ENCODE measurements at places on chromosomes 7 and 10. TPM values are rescaled to one million over a fixed set of nuclear protein-coding genes. Genes with fewer than 3 reads are reported as not detected.

DNA sequence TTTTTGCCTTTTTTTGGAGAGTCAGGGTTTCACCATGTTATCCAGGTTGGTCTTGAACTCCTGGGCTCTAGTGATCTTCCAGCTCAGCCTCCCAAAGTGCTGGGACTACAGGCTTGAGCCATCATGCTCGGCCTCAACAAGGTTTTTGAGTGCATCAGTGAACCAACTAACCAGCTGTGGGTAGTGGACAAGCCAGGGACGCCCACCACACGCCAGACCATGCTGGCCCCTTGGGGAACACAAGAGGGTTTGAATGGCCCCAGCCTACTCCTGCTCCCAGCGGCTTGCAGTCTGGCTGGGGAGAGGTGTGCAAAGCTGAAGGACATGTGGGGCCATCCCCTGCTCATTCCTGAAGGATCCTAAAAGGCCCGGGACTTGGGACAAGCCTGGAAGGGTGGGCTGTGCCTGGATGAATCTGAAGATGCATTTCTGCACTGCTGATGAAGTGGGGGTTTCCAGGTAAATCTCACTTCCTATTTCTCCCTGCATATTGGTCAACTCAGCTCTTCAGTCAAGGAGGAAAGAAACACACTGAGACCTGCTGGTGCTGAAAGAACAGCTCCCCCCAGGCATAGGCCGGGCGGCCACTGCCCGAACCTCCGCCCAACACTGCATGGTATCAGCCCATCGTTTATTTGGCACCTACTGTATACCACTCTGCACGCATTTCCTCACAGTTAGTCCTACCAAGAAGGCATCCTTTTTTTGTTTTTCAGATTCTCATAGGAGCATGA lies 6.9 kb downstream of the MMD2 start:
- DNase-seq, result no peak

DNA sequence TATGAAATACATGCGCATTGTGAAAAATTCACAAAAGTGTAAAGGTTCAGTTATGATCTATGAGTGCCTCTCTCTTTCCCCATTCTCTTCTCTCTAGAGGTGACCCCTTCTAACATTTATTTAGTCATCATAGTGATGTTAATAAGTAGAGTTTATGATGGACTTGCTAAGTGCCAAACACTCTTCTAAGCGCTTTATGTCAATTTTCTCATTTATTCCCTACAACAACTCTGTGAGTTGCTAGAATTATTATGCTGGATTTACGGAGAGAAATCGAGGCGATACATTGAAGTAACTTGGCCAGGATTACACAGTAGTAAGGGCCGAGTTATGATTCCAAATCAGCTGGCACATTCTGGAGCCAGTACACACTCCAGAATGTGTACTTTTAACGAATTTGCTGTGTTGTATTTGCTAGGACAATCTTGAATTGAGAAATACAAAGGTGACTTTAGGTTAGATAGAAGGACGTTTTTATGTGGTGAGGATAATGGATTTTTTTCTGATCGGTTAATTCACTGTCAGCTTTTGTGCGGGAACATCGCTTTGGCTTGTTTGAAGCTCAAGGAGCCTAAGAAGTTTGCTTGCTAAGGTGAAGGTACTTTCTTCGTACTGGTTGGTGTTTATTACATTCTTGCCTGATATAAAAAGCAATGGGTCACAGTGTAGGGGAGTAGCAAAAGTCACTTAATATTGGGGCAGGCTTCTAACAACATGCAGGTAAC lies 1.4 kb downstream of the ATRNL1 start:
- no peak for DNase-seq

DNA sequence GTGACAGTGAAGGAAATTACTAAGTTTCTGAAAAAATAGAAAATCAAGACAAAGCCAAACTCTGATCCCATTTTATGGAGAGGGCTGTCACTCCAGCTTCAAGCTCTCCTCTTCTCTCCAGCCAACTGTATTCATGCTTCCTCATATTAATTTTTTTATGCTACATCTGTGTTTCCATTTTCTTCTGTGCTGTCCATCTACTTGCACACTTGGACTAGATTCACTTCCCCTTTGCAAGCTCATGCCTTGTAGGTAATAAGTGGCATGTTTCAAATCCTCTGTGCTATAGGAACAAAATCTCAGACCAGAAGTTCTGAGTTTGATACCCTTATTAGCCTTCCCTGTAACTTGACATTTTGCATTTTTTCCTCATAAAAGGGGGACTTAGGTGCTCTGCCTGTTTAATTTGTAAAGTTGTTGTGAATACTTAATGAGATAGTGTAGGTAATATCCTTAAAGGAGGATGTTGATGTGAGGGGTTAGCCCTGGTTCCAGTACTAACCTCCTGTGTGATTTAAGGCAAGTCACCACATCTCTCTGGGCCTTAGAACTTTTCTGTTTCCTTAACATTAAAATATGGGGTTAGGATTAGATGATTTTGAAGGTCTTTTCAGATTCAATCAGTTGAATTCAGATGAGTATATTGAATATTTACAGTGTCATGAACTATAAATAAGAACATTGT lies 358.8 kb downstream of the BBS9 start:
- DNase-seq, result no peak

- no peak for DNase-seq
These were observed 61.7 kb upstream of the PPP2R2D start for GRCh38 chr10:131838966-131839742.

GRCh38 chr7:77649716-77650349 lies 46.4 kb upstream of the RSBN1L start:
- no peak for DNase-seq

- DNase-seq, result no peak
These were observed 101.2 kb upstream of the PALS2 start for GRCh38 chr7:24472093-24472492.

- peak; percentile 31 for DNase-seq
These were observed at the start of gene CRHR2 for GRCh38 chr7:30682212-30683083. Gene CRHR2, minus strand, starts transcription at chr7:30682456. Its CDS starts 176 bp downstream, at chr7:30682280.

GRCh38 chr10:69494626-69495558 lies 43.6 kb downstream of the TSPAN15 start:
- DNase-seq, result peak; percentile 51

GRCh38 chr10:44282626-44283300 lies 102.1 kb downstream of the CXCL12 start:
- no peak for DNase-seq

Gene CACNA2D1
- total RNA-seq, result 4.5 TPM

Gene TYW1B
- 3.4 TPM for total RNA-seq

Gene LMTK2
- 19.2 TPM for total RNA-seq

Gene CBLL1
- total RNA-seq, result 35.2 TPM

Gene CYP2C19
- total RNA-seq, result not detected

Gene CPA1
- total RNA-seq, result not detected

Gene SAMD9L
- not detected for total RNA-seq

Gene LANCL2
- 23.4 TPM for total RNA-seq

Gene ELN
- total RNA-seq, result 0.41 TPM
